ENCODE measurements at places on chromosomes 5 and 9. TPM values are rescaled to one million over a fixed set of nuclear protein-coding genes. Genes with fewer than 3 reads are reported as not detected.

NRG2 gene
- 5.2 TPM for total RNA-seq

GRCh38 chr9:109442716-109443115 is 55.4 kb downstream of the PTPN3 start:
- peaks cover 18% of the 10 kb centered on the region for H3K4me1 ChIP-seq
- no peak overlapping the region for H3K4me3 ChIP-seq
- DNase-seq, result no peak
- peaks cover 3% of the 10 kb centered on the region for H3K36me3 ChIP-seq

GRCh38 chr5:151450605-151451004 is 3.2 kb downstream of the SLC36A1 start:
- H3K27ac ChIP-seq, result no peak overlapping the region
- H3K36me3 ChIP-seq, result no peaks in the 10 kb centered on the region
- DNase-seq, result no peak
- no peak overlapping the region for H3K4me3 ChIP-seq
- no peaks in the 10 kb centered on the region for H3K27me3 ChIP-seq

DNA sequence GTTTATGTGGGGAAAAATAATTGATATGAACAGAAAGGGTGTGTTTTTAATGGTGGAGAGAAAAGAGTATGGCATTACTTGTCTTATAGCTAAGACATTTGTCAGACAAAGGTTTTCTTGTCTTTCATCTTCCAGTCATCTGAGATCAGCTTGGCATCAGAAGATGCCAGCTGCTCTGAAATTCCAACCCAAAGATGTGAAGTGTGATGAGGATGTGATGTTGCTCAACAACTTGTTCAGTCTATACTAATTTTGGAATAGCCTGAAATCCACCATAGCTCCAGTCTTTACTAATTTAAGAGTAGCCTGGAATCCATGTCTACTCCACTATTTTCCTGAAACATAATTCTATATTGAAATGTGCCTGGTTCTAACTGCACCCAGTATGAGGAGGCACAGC is 182.3 kb downstream of the CFAP90 start:
- H3K36me3 ChIP-seq, result no peaks in the 10 kb centered on the region
- H3K27ac ChIP-seq, result no peak overlapping the region
- H3K4me1 ChIP-seq, result no peaks in the 10 kb centered on the region
- no peak for DNase-seq
- H3K4me3 ChIP-seq, result no peak overlapping the region
- H3K27me3 ChIP-seq, result no peaks in the 10 kb centered on the region

DNA sequence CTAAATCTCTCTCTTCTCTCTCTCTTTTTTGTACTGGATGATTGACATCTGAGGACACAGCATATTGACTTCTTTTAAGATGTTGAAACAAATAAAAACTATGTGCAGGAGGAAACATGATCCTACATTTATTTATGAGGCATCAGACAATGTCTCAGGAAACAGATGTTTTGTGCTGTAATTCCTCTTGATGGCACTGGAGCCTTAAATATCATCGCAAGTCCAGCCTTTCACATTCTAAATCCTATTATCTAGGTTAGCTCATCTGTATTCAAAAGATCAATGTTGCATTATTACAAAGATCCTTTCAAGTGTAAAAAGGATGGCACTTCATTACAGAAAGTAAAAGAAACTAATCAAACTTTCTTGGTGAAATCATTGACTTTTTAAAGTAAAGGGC is 63.9 kb downstream of the MAT2B start:
- no peaks in the 10 kb centered on the region for H3K36me3 ChIP-seq
- no peaks in the 10 kb centered on the region for H3K4me1 ChIP-seq
- DNase-seq, result no peak
- no peak overlapping the region for H3K4me3 ChIP-seq
- H3K27ac ChIP-seq, result no peak overlapping the region

DNA sequence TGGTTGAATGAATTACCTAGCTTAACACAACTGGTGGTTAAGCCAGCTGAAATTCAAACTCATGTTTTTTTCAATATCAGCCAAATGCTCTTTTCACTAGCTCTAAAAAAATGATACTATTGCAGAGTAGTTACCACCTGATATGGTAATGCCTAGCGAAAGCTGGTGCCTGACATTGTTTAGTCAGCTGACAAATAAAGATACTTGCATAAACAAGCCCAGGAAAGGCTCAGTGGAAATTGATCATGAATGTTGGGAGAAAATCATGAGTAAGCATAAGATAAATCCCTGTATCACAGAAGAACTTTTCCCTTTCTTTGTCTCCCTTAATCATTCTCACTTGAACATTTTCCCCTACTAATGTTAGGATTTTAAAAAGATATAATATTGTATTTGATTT is 54.6 kb downstream of the FGF10 start:
- no peaks in the 10 kb centered on the region for H3K36me3 ChIP-seq
- no peak for DNase-seq
- no peaks in the 10 kb centered on the region for H3K27me3 ChIP-seq
- H3K4me3 ChIP-seq, result no peak overlapping the region
- no peaks in the 10 kb centered on the region for H3K4me1 ChIP-seq

- no peak overlapping the region for H3K4me3 ChIP-seq
- H3K27me3 ChIP-seq, result no peaks in the 10 kb centered on the region
- no peaks in the 10 kb centered on the region for H3K4me1 ChIP-seq
Measured at GRCh38 chr5:107743373-107744000, 72.8 kb upstream of the EFNA5 start.

- H3K4me1 ChIP-seq, result no peaks in the 10 kb centered on the region
- no peaks in the 10 kb centered on the region for H3K27me3 ChIP-seq
- no peaks in the 10 kb centered on the region for H3K36me3 ChIP-seq
- no peak overlapping the region for H3K27ac ChIP-seq
Measured at GRCh38 chr9:96177005-96177718, 124.8 kb downstream of the HSD17B3 start.

MZB1 gene
- 0.28 TPM for total RNA-seq

GRCh38 chr9:72864327-72864726 is 88.5 kb downstream of the ALDH1A1 start:
- H3K36me3 ChIP-seq, result no peaks in the 10 kb centered on the region
- no peaks in the 10 kb centered on the region for H3K27me3 ChIP-seq
- H3K27ac ChIP-seq, result no peak overlapping the region
- DNase-seq, result no peak
- no peak overlapping the region for H3K4me3 ChIP-seq
- H3K4me1 ChIP-seq, result peaks cover 7% of the 10 kb centered on the region

DNA sequence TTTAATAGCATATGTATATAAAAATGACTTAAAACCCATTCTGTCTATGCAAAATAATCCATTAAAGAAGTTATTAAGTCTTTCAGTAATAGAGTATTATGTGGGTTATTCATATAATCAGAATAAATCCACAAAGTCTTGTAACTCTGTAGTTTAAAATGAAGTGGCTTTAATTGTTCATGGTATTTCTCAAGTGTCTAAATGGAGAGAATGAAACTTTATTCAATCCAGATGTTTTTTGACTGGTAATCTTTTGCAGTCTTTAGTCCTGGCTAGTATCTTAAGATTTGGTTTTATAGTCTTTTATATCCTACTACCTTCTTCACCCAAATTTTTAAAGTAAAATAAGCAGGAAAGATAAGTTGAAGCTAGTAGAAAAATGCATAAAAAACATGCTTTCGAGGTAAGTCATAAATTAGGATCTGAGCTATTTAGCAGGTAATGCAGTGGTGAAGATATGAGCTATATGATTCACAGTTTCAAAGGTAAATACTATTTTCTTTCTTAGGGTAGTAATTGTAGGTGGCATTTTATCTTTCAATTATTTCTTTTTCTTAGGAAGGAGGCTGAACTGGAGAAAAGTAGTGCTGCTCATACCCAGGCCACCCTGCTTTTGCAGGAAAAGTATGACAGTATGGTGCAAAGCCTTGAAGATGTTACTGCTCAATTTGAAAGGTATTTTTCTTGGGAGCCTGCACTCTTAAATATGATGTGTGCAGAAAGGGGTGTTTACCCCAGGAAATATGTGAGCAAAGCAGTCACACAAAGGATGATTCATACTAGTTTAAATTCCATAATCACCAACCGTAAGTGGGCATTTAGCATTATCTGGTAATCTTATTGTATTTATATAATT is 17.9 kb downstream of the HMMR start:
- no peaks in the 10 kb centered on the region for H3K4me1 ChIP-seq
- no peak overlapping the region for H3K27ac ChIP-seq
- H3K36me3 ChIP-seq, result no peaks in the 10 kb centered on the region
- no peak for DNase-seq
- H3K27me3 ChIP-seq, result no peaks in the 10 kb centered on the region
- H3K4me3 ChIP-seq, result no peak overlapping the region

GRCh38 chr9:89171231-89171630 is 7.4 kb downstream of the SHC3 start:
- no peak for DNase-seq
- no peak overlapping the region for H3K27ac ChIP-seq
- H3K4me3 ChIP-seq, result no peak overlapping the region
- H3K27me3 ChIP-seq, result no peaks in the 10 kb centered on the region
- no peaks in the 10 kb centered on the region for H3K36me3 ChIP-seq

PANK3 gene
- 19.7 TPM for total RNA-seq

CNTLN gene
- total RNA-seq, result 3.1 TPM

DNA sequence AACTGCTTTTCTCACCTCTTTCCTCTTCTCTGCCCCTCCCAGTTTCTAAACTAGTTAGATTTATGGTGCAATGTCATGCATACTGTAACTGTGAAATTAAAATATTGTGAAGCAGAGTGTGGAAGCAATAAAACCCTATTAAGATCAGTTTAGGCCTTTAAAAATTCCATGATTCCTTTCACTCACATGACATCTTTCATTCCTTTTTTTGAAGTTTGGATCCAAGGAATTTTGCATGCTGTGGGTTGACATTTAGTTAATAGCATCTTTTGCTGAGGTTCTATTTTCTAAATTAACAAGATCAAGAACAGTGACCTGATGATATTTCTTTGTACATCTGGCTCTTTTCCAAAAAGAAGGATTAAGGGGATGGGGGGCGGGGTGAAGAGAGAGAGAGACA is 13.7 kb downstream of the FOXD1 start:
- no peak for DNase-seq
- H3K4me1 ChIP-seq, result peaks cover 10% of the 10 kb centered on the region
- H3K36me3 ChIP-seq, result no peaks in the 10 kb centered on the region
- H3K27me3 ChIP-seq, result peaks cover 42% of the 10 kb centered on the region

- no peaks in the 10 kb centered on the region for H3K4me1 ChIP-seq
- H3K27ac ChIP-seq, result no peak overlapping the region
- no peaks in the 10 kb centered on the region for H3K36me3 ChIP-seq
- H3K27me3 ChIP-seq, result no peaks in the 10 kb centered on the region
Measured at GRCh38 chr5:28809811-28810750, 1771.7 kb upstream of the CDH9 start.

UGT3A1 gene
- not detected for total RNA-seq

GRCh38 chr9:2726650-2727340 is 9.5 kb downstream of the KCNV2 start:
- H3K4me3 ChIP-seq, result no peak overlapping the region
- H3K27me3 ChIP-seq, result no peaks in the 10 kb centered on the region
- no peaks in the 10 kb centered on the region for H3K4me1 ChIP-seq
- DNase-seq, result no peak

DNA sequence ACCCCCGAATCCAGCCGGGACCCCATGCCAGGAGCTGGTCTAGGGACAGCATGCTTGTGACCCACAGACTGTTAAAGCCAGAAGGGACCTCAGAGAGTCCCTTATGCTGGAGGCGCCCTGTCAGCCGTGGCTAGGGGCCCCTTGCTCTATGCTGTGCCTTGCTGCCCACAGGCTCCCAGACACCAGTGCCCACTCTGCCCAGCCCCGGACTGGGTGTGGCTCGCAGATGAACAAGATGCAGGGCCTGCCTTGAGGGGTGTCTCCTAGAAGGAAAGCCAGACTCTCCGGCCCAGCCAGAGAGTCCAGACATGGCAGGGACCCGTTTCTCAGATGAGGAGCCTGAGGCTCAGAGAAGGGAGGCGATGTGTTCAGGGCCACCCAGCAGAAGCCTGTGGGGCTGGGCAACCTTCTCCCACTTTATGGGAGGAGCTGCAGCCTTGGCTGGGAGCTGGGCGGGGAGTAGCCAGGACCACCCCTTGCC is 85.7 kb downstream of the LMX1B start:
- H3K4me3 ChIP-seq, result no peak overlapping the region
- H3K27me3 ChIP-seq, result no peaks in the 10 kb centered on the region
- no peaks in the 10 kb centered on the region for H3K36me3 ChIP-seq
- H3K27ac ChIP-seq, result no peak overlapping the region
- DNase-seq, result no peak

GRCh38 chr9:70257991-70258691 is 637 bp upstream of the SMC5 start:
- peak overlapping the region; percentile 95 for H3K27ac ChIP-seq
- H3K36me3 ChIP-seq, result no peaks in the 10 kb centered on the region
- H3K4me1 ChIP-seq, result peaks cover 14% of the 10 kb centered on the region
- H3K4me3 ChIP-seq, result peak overlapping the region; percentile 84
- DNase-seq, result peak; percentile 85
- no peaks in the 10 kb centered on the region for H3K27me3 ChIP-seq

TPRN gene
- 98.0 TPM for total RNA-seq

DNA sequence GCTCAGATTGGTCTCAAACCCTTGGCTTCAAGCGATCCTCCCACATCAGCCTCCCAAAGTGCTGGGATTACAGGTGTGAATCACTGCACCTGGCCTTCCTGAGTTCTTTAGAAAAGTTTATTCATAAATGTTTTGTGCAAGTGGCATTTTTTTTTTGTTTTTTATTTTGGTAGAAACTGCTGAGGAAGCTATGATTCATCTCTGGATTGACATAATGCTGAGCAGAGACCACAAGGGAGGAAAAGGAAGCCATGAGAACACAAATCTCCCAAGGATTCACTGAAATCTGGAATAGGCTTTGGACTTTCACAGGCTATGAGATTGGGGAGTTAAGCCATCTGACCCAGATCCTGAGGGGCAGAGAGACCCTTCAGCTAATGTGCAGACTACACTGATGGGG is 3.4 kb upstream of the SLC46A2 start:
- DNase-seq, result no peak
- no peaks in the 10 kb centered on the region for H3K27me3 ChIP-seq
- H3K4me3 ChIP-seq, result no peak overlapping the region
- H3K27ac ChIP-seq, result no peak overlapping the region
- H3K4me1 ChIP-seq, result peaks cover 5% of the 10 kb centered on the region

GRCh38 chr5:118224546-118224945 is 763.8 kb downstream of the DTWD2 start:
- no peak for DNase-seq
- H3K27ac ChIP-seq, result no peak overlapping the region
- H3K4me1 ChIP-seq, result no peaks in the 10 kb centered on the region
- H3K4me3 ChIP-seq, result no peak overlapping the region
- H3K27me3 ChIP-seq, result no peaks in the 10 kb centered on the region

UBE2QL1 gene
- total RNA-seq, result 0.14 TPM

GRCh38 chr9:93303806-93304573 is 120.1 kb downstream of the WNK2 start:
- no peak overlapping the region for H3K27ac ChIP-seq
- H3K36me3 ChIP-seq, result no peaks in the 10 kb centered on the region
- peak; percentile 14 for DNase-seq
- no peak overlapping the region for H3K4me3 ChIP-seq
- H3K4me1 ChIP-seq, result no peaks in the 10 kb centered on the region

DNA sequence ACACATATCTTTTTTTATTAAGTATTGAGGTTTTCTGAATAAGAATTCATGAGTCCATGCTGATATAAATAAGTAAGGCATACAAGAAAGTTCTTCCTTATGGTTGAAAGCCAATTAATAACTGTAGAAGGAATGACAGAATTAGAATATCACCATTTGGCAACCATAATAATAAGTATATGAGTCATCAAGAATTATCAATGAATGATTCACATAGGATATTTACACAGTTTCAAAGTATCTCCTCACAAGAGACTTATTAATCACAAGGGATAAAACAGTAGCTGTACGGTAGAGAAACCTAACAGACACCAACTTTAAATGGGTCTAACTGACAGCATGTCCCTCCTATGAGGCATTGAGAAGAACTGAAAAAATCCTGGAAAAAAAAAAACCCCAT is 161.6 kb downstream of the NR3C1 start:
- H3K36me3 ChIP-seq, result no peaks in the 10 kb centered on the region
- no peak overlapping the region for H3K4me3 ChIP-seq
- no peaks in the 10 kb centered on the region for H3K4me1 ChIP-seq
- H3K27me3 ChIP-seq, result no peaks in the 10 kb centered on the region
- DNase-seq, result no peak
- no peak overlapping the region for H3K27ac ChIP-seq

GPR150 gene
- 5.7 TPM for total RNA-seq
